ENCODE measurements at places on chromosomes 3 and 15.

DNA sequence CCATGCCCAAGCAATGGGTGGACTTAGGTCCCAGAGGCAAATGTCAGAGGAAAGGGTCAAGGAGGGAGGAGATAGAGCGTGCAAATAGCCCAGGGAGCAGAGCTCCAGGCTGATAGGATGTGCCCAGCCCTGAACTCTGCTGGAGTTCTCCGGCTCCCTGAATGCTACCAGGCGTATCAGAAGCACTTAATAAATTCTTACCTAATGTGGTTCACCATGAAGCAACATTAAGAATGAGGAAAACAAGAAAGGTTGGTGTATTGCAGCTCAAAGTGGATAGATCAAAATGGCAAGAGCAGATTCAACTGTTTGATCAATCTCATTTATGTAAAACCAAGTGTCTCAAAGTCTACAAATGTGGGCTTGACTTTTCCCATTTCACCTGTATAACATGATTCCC is 38.3 kb downstream of the PXYLP1 start:
- DNase-seq, result no peak

DNA sequence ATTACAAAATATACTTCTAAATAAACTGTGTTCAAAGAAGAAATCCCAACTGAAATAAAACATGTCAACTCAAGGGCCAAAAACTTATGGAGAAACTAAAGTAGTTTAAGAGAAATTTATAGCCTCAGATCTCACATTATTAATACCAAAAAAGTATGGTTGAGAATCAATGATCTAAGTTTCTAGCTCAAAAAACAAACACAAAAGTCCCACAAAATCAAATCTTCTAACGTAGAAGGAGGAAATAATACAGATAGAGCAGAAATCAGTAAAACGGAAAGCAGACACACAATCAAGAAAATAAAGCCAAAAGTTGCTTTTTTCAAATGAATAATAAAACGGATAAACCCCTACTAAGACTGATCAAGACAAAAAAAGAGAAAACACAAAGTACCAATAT is 2.9 kb downstream of the SUSD5 start:
- no peak for DNase-seq

GRCh38 chr3:65854606-65855304 is 184.0 kb downstream of the MAGI1 start:
- DNase-seq, result peak; percentile 44

GRCh38 chr3:23682646-23683045 is 123.1 kb upstream of the UBE2E1 start:
- DNase-seq, result no peak

DNA sequence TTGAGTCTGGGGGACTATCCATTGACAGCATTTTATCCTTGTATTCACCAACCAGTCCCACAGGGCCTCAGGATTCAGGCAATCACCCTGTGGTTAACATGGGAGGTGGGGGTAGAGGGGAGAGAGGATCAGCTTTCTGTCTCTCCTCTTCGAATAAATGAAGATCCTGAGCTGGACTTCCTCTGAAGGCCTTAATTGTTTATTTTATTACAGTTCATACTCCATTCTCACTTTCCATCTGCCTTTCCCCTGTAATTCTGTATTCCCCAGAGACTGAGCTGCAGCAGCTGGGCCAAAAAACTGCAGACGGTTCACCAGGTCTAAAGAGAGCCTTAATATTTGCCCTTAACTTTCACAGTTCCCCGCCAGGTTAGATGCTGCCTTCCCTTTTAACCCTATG is 11.9 kb downstream of the TAGLN3 start:
- no peak for DNase-seq

GRCh38 chr3:171156401-171157010 is 130.0 kb upstream of the SLC2A2 start:
- no peak for DNase-seq

DNA sequence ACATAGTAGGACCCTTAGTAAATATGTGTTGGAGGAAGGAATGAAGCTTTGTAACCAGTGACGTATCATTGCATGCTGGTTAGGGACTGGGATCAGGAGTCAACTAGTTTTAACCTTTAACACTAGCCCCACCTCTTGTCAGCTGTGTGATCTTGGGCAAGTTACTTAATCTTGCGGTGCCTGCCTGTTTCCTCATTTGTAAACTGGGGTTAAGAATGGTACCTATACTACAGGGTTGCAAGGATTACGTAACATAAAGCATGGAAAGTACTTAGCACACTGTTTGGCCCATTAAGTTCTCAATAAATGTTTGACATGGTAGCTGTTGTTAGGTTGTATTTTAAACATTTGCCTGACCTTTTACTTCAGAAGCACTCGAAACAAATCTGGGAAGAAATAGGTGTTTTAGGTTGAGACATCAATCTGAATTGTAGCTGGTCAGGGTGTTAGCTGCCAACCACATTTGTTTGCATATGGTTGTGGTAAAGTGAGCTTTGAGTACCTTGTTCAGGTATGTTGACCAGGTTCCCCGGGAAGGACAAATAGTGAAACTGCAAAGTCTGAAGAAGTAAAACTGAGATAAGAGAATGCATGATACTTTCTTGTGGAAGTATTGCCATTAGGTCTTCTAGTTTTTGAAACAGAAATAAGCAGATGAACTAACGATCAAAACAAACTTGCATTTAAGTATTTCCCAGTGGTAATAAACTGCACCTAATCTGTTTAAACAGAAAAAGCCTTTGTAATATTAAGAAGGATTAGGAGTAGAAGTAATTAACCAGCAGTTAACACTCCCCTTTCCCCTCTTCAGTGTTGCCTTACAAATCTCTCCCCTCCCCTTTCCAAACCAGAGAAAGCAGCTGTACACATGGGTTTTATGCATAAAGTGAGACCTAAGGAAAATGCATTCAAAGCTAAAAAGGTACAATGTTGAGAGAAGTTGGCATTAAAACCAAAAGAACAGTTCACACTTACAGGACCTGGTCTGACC is 25.8 kb upstream of the SCAANT1 start:
- DNase-seq, result peak; percentile 82

- DNase-seq, result no peak
These were observed 13.9 kb upstream of the RTP1 start for GRCh38 chr3:187183210-187183862.

- peak; percentile 60 for DNase-seq
These were observed 46.1 kb downstream of the C2CD4A start for GRCh38 chr15:62112616-62113593.

DNA sequence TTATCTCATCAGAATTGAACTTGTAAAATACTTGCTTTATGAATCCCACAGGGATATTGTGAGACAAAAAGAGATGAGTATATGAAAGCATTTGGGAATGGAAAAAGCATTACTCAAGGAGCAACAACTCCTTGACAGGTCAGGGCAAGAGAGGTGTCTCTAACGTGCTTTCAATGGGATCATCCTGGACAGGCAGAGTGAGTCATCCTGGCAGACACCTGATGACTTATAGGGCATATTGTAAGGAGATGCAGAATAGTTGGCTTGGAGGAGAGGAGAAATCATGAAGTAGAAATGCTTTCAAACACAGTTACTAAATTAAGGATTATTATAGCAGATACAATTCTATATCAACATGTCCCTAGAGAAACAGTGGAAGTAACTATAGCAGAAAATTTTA is 71.9 kb upstream of the THSD4 start:
- DNase-seq, result no peak

- DNase-seq, result no peak
These were observed 280.0 kb upstream of the SOX2 start for GRCh38 chr3:181431748-181432147.

DNA sequence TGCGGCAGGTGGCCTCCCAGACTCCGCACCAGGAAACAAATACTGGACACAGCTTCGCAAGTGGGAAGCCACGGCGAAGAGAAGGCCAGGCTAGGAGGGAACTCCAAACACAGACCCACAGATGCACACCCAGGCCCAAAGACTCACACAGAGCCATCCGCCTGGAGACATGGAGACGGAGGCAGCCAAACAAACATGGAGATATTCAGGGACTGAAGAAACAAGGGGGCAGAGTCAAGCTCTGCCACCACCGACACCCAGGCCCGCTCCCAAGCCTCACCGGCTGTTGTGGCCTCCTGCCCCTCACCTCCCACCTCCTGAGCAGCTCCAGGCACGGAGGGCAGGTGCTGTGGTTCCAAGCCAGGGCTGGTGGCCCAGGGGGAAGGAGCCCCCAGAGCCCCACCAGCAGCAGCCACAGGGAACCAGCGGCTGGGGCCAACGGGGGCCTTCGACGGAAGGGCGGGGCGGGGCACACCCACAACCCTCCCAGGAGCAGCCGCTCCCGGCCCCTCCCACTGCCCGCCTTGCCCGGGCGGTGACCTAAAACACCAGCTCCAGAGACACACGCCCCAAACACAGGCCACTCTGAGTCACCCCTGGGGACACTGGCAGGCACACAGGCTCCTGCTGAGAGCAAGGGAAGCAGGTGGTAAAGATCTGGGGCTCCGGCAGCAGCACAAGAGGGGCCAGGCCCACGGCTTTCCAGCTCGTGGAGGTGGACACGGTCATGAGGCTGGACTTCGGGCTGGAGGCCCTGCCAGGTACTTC is 31.9 kb downstream of the TNK2 start:
- peak; percentile 91 for DNase-seq

- no peak for DNase-seq
These were observed 575.6 kb downstream of the GRM7 start for GRCh38 chr3:7436542-7436941.

DNA sequence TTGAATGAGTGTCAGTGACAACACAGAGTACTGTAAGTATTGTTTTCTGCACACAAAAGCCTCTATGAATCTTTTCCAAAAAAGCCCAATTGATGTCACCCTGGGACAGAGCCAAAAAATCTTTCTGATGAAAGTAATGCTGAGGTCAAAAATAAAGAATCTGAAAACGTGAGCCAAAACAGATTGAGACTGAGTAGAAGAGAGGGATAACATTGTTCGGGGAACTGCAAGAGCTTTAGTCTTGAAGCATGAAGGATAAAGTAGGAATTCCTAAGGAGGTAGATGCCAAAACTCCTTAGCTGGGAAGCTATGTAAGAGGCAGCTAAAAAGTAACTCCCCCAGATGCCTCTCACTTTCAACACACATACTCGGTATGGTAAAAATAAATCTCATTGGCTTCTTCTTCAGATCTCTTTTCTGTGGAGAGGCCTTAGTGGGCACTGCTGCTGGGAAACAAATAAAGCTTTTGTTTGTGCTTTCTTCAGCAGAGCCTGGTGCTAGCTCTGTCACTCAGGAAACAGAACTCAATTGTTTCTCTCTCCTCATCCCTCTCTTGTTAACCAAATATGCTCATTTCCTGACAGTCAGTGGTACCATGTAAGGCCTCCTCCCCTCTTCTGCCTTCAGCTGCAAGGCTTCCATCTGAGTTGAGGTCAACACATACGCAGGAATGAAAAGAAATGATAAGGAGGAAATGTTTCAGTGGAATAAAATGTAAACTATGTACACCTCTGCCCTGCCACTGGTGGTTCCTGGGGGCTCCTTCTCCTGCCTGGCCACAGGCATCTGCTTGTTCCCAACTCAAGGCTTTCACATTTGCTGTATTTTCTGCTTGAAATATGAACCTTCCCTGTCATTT is 58.1 kb downstream of the CD200 start:
- peak; percentile 81 for DNase-seq

- DNase-seq, result no peak
These were observed 533.1 kb downstream of the TBL1XR1 start for GRCh38 chr3:176663837-176664831.

DNA sequence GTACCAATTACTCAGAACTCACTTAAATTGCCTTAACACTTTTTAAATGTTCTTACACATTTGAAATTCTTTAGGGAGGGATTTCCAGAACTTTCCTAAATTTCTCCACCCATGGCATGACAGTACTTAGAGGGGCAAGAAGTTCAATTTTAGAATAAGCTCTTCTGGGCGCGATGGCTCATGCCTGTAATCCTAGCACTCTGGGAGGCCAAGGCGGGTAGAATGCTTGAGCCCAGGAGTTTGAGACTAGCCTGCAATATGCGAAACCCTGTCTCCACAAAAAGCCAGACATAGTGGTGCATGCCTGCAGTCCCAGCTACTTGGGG is 10.6 kb downstream of the FAM131A start:
- no peak for DNase-seq

- no peak for DNase-seq
These were observed 5.9 kb downstream of the ISG20 start for GRCh38 chr15:88644741-88645140.

DNA sequence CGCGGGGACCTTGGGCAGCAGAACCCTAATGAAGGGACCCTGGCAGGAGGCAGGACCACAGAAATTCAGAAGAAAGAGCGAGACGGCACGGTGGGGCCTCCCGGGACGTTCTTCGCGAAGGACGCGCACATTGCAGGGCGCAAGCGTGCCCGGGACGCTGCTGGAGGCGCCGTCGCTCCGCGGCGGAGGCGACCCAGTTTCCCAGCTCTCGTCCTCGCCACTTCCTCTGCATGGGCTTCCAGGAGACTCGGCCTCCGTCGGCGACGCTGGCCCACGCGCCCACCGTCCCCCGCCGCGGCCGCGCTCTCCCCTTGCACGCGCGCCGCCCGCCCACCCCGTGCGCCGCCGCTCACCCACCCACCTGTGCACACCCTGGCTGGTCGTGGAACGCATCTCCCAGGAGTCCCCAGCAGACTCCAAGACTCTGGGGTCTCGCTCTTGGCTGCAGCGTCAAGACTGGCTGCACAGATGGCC is 31.8 kb upstream of the SMAD3 start:
- DNase-seq, result no peak

Measured in stomach (tissue), 19 donors.